ENCODE measurements at places on chromosomes 7 and 10.

DNA sequence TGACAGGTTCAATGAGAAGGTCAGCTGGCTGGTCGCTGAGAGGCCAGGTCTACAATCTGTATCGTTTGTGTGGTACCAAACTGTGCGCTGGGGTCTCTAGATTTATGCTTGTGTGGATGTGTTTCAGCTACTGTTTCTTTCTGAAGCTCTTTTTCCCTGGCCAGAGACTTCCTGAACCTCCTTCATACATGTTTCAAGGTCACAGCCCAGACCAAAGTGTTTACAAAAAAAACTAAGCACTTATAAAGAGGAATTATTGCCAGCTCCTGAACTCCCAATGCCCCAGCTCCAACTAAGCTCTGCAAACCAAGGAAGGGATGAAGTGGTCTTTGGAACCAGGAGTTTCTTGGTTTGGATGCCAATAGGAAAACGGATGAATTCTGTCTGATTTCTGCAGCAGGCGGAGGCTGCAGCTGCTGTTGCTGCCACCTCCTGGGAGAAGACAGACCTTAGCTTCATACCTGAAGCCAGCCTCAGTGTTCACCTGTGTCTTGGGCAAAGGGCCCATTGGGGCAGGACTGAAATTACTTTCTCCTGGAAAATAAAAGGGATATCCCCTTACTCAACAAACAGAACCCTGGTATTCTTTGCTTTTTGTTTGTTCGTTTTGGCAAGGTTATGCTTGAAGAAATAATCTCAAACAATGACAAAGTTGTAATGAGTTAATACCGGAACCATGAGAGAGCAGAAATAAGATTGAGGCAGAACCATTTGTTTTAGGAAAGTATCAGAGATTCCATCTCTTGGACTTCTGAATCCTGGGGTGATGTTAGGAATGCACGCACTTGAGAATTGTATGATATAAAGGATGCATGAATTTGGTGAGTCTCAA is 24.6 kb upstream of the MKLN1 start:
- no peak for DNase-seq
- no peak overlapping the region for H3K27ac ChIP-seq
- no peak overlapping the region for H3K4me3 ChIP-seq
- H3K36me3 ChIP-seq = peaks cover 2% of the 10 kb centered on the region

GRCh38 chr10:97195706-97196222 is 10.0 kb upstream of the SLIT1 start:
- peaks cover 66% of the 10 kb centered on the region for H3K27me3 ChIP-seq
- DNase-seq = no peak
- no peaks in the 10 kb centered on the region for H3K36me3 ChIP-seq

DNA sequence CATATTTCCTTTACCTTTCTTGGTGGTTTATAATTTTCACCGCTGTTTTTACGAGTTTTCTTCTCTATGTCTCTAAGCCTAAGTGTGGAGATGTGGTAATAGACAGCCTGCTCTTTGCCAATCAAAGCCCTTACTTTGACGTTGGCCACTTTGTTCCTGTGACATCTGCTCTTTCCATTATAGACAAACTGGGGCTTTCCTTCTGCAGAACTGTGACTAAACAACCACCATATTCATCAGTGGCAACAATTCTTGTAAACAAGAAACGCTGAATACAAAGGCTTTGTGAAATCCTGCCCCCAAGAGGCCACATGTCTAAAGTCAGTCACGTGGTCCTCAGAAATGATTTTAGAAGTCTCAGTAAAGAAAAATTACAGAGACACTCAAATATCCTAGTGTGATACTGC is 59.6 kb upstream of the CAPZA2 start:
- H3K4me1 ChIP-seq = peaks cover 63% of the 10 kb centered on the region
- no peak overlapping the region for H3K4me3 ChIP-seq
- H3K27ac ChIP-seq = peak overlapping the region; percentile 78
- no peak for DNase-seq
- H3K36me3 ChIP-seq = peaks cover 6% of the 10 kb centered on the region

GRCh38 chr7:142108728-142109505 is 2.6 kb upstream of the MGAM2 start:
- no peaks in the 10 kb centered on the region for H3K36me3 ChIP-seq
- H3K27ac ChIP-seq = no peak overlapping the region
- no peak overlapping the region for H3K4me3 ChIP-seq
- no peak for DNase-seq

DNA sequence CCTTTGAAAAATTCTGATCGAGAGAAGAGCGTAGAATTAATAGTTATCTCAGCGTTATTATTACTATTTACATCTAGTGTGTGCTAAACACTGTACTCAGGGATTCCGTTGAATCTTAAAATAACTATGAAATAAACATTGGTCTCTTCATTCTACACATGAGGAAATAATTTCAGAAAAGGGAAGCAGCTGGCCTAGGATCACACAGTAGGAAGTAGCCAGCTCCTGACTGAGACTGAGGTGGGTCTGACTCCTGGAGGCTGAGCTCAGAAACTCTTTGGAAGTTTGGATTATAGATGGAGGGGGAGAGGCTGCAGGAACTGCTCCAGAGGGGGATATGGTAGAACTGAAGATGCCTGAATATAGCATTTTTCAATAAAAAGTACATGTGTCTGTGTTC is 183.9 kb upstream of the WDR11 start:
- DNase-seq = no peak
- H3K27me3 ChIP-seq = no peaks in the 10 kb centered on the region
- no peaks in the 10 kb centered on the region for H3K4me1 ChIP-seq

DNA sequence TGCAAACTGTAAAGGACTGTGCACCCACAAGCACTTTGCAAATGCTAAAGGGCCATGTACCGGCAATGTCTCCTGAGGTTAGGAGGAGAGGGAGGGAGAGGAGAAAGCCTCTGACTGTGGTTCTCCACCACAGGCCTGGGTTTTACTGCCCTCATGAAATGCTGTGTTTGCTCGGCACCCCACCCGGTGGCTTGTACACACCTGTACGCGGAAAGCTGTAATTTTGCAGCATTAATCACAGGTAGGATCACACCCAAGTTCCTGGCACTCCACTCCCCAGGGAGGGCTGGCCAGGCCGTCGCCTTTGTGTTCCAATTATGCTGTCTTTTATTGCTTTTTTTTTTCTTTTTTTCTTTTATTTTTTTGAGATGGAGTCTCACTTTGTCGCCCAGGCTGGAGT is 78.5 kb upstream of the MYL10 start:
- H3K36me3 ChIP-seq = no peaks in the 10 kb centered on the region
- no peaks in the 10 kb centered on the region for H3K4me1 ChIP-seq
- no peak overlapping the region for H3K4me3 ChIP-seq
